ENCODE measurements at places on chromosomes 5 and 9.

- no peak for DNase-seq
Measured at GRCh38 chr9:137813167-137813566, 64.4 kb upstream of the CACNA1B start.

GRCh38 chr5:149684371-149684770 lies 45.7 kb upstream of the PPARGC1B start:
- no peak for DNase-seq

DNA sequence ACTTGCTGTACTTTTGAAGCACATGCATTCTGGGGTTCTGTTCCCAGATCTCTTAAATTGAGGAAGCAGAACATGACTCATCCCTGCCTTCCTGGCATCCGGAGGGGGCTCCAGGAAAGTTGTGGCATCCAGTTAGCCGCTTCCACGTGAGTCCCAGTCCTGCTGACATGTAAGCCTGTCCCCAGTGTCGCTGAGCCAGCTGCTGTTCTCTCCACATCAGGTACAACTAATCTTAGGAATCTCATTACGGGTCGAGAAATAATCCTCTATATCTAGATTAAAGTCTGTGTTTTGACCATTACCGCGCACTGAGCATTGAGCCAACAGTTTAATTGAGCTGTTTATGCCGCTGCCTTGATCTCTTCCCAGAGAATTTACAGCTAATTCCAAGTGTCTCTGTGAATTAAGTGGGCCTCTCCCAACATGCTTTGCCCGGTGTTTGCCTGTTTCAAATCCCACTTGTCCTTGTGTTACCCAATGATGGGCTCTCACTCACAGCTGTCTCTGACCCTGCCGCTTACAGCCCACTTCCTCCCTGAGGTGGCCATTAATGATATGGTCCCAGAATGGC lies 10.5 kb upstream of the SHB start:
- DNase-seq, result no peak

- DNase-seq, result no peak
Measured at GRCh38 chr9:78806492-78807160, 509.7 kb downstream of the PSAT1 start.

- DNase-seq, result no peak
Measured at GRCh38 chr9:27248702-27249101, 48.2 kb downstream of the EQTN start.

DNA sequence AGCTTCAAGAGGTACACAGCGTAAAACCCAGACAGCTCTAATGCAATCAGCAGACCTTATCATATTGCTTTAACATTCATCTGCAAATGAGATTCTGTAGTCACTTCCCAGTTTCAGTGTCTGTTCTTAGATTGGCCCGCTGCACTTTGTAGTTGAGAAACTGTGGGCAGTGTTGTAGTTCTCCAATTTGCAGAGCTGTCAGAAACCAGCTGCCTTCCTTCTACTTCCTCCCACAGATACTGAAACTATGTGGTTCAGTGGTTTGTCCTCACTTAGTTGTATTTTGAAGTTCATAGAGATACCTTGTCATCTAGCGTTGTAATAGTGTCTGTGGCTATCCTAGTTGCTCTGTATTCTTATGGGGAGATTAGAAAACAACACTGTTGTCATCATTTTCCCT lies 39.6 kb upstream of the TRIM36 start:
- peak; percentile 99 for DNase-seq

DNA sequence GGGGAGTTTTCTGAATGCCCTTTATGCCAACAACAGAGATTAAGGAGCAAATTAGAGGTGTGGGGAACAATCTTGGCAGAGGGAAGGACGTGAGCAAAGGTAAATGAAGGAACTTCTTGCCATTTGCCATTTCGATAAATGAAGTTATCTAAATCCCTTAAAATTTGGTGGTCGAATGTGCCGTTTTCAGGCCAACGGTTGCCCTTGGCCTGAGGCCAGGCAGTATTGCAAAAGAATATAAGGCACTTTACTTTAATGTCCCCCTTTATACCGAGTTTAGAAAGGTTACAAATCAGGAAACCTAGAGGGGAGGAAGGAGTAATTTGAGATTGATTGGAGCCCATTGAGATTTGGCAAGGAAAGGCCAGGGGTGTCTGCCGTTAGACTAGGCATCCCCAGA lies 26.3 kb downstream of the C9orf50 start:
- no peak for DNase-seq
